ENCODE measurements at places on chromosomes 12 and 14. TPM values are rescaled to one million over a fixed set of nuclear protein-coding genes. Genes with fewer than 3 reads are reported as not detected.

E2F7 gene
- 0.22 TPM for total RNA-seq

GRCh38 chr12:64944966-64945365, 120.5 kb downstream of the TBC1D30 start:
- DNase-seq = no peak

GRCh38 chr12:45913631-45914030, 76.7 kb downstream of the SCAF11 start:
- no peak for DNase-seq

- no peak for DNase-seq
Measured at GRCh38 chr14:51575349-51576116, 76.2 kb upstream of the FRMD6 start.
